Islet precursor cell (in vitro differentiated cells): ENCODE measurements at places on chromosomes 5 and 9.

DNA sequence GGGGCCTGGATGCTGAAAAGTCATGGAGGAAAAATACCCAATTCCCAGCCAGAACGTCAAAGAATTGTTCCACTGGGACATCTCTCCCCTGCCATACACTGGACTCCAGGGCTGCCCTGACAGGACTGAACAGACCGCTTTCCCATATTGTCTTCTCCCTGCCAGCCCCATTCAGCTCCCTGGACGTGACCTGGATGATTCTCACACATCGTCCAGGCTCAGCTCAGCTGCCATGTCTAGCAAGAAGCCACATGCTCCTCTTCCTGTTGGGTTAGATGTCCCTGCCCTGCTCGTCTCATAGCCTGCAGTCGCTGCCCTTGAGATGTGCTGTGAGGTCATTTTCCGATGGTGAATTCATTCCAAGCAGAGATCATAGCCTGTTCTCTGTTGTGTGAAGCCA lies 37.4 kb downstream of the FOXI1 start:
- DNase-seq: peak; percentile 44

DNA sequence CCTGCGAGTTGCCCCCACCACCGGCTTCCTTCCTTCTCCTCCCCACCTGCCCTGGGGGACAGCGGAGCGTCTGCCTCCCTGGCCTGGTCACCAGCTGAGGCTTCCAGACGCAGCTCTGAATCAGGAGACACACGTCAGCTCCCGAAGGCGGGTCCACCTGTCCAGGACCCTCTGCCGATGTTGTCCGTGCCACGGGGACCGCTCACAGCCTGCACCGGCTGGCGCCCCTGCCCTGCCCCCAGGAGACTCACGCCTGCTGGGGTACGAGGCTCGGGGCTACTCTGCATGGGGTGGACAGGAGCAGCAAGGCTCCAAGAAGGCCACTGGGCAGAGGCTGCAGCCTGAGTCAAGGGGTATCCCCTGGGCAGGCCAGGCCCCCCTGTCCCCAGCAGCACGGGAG lies 1.9 kb upstream of the CCDC187 start:
- no peak for DNase-seq

GRCh38 chr9:125377584-125378250 lies 116.1 kb downstream of the GAPVD1 start:
- DNase-seq: no peak

- no peak for DNase-seq
These were observed 264.5 kb upstream of the CDH6 start for GRCh38 chr5:30928956-30929355.

DNA sequence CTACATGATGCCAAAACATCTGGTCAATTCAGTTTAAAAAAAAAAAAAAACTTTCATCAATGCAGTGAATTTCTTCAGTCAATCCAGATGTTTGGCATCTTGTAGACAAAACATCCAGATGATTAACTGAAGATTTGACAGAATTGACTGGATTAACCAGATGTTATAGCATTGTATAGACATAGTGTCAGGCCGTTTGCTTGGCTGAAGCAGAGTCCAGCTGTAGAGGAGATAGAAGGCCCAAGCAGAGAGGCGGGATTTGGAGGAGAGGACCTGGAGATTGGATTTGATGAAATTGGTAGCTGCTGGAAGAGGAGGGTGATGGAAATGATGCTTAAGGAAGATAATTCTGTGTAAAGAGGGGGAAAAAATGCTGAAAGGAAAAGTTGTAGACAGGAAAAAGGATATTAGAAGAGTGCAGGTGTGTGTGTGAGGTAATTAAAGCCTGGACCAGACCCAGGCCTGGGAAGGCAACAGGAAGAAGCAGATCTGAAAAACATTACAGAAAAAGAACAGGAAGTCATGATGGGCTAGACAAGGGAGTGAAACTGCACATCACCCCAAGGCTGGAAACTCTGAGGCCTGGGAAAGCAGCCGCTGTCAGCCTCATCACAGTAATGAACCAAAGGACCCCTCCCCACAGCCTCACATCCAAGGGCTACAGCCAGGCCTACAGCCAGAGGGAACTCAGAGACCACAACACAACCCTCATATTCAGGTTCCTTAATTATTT lies 258.3 kb downstream of the CWC27 start:
- peak; percentile 80 for DNase-seq

GRCh38 chr9:121999556-121999955 lies 93.6 kb downstream of the TTLL11 start:
- no peak for DNase-seq

- DNase-seq: no peak
These were observed 46.8 kb upstream of the SARDH start for GRCh38 chr9:133784731-133785561.

GRCh38 chr9:114478871-114479270 lies 26.4 kb downstream of the WHRN start:
- no peak for DNase-seq

GRCh38 chr5:180792287-180792964 lies 10.2 kb downstream of the MGAT1 start:
- DNase-seq: peak; percentile 47

- no peak for DNase-seq
These were observed 1019.5 kb upstream of the SEMA6A start for GRCh38 chr5:117594166-117594565.

- DNase-seq: no peak
These were observed 169.1 kb downstream of the COL23A1 start for GRCh38 chr5:178421128-178421527.

GRCh38 chr5:60340965-60341471 lies 358.9 kb downstream of the DEPDC1B start:
- no peak for DNase-seq

GRCh38 chr9:33619666-33620404 lies 95.8 kb downstream of the ANKRD18B start:
- no peak for DNase-seq

GRCh38 chr5:4116834-4117233 lies 521.2 kb downstream of the IRX1 start:
- no peak for DNase-seq

- peak; percentile 83 for DNase-seq
These were observed 1.7 kb downstream of the MYORG start for GRCh38 chr9:34374905-34375552.

DNA sequence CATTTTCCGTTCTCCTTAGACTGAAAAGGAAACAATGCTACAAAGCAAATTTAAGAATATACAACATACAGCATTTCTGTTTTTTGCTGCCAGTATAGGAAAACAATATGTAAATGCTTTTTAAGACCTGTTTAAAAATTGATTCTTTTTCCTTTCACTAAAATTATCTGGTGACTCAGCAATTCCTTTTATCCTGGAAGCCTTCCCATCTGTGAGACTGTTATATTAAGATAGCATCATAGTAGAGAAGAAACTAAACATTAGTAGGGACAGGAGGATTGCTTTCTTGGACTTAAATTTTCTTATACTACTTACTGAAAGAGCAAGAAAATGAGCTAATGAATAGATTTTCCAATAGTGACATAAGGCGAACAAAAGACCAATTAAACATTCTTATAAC lies 30.0 kb upstream of the GPR21 start:
- no peak for DNase-seq

GRCh38 chr9:114405294-114406034 lies 17.7 kb upstream of the AKNA start:
- DNase-seq: peak; percentile 92

- DNase-seq: no peak
These were observed 24.0 kb upstream of the UBE2QL1 start for GRCh38 chr5:6424700-6425099.

DNA sequence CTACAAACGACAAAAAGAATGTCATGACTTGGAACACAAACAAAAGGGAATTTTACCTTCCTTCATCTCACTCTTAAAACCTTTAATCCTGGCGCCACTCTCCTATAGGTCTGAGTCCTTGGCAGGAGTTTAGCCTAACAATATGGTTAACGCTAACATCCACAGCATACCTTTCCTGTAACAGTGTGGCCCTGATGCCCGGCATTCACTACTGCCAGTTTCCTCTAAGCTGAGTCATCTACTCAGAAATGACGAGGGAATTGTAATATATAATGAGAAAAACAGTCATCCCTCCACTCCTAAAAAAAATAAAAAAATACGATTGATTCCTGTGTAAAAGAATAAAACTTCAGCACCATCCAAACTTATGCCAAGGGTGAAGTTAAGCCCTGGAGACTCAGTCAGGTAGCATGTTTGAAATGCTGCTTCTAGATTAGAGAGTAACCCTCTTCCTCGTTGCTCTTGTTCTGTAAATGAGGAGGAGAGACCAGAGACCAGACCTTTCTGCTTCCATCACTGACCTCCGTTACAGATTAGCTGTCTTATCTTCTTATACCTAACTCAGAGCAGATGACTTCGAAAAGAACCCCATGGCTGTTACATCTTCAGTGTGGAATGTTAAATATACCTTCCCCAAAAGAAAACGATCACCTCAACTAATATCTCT lies 37.4 kb downstream of the CCDC125 start:
- DNase-seq: no peak

- no peak for DNase-seq
These were observed 21.4 kb upstream of the OTULINL start for GRCh38 chr5:14560091-14560595.

- peak; percentile 28 for DNase-seq
These were observed 85.5 kb upstream of the CTSL start for GRCh38 chr9:87640385-87640795.

DNA sequence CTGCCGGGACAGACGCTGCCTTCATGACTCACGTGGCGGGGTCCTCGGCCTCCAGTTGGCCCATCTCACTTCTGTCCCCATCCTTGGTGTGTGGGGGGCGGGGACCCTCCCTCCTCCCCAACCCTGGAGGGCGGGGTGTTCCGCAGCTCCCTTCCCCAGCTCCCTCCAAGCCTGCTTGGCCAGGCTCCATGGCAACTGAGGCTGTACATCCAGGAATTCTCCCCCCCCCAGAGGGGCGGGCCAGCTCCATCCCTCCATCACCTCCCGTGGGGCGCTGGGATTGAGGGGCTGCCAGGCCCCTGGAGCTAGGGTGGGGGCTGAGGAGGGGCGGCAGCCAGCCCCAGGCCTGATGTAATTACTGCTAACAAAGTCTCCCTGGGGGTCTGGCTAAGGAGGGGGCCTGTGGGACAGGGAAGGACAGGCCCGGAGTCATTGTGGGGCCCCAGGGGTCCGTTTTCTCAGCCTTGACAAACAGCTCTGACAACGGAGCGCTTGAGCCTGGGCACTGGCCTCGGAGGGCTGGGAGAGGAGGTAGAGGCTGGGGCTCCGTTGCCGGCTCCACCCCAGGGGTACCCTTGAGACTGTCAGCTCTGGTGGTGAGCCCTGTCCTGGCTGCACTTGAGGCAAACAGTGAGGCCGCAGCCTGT lies 8.0 kb downstream of the DIPK1B start:
- no peak for DNase-seq

DNA sequence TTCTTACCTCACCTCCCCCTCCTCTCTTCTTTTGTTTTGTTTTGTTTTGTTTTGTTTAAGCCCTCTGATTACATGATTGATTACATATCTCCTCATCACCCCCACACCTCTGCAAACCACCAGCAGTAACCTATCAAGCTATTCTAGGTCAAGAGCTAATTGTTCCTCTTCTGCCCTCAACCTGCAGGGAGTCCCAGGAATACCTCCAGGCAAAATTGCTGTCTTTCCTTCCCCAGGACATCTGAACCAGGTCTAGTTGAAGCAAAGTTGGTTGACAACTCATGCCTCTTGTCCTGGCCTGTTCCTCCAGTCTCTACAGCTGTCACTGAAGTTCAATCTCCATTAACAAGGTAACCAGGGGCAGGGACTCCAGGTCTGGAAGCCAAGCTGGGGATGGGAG lies 80.0 kb upstream of the PTGER4 start:
- DNase-seq: no peak

- no peak for DNase-seq
These were observed 39.3 kb downstream of the ST8SIA4 start for GRCh38 chr5:100863739-100864138.

DNA sequence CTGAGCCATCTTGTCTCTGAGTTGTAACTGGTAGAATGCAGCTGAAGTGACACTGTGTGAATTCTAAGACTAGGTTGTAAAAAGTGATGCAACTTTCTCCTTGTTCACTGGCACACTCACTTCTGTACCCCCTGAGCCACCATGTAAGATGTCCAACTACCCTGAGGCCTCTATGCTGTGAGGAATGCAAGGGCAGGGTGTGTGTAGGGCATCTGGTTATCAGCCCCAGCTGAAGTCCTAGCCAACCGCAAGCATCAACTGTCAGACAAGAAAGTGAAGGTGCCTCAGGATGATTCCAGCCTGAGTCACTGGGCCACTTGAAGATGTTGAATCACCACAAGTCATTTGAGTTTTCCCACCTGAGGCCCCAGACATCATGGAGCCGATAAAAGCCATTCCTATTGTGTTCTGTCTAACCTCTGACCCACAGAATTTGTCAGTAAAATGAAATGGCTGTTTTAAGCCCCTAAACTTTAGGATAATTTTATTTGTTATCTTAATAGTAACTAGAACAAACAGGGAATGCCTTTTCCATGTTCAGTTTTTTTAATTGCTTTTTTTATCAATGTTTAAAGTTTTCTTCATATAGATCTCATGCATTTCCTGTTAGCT lies 18.7 kb upstream of the RHOBTB3 start:
- peak; percentile 99 for DNase-seq

- DNase-seq: no peak
These were observed 8.2 kb downstream of the UNC5A start for GRCh38 chr5:176818391-176819098.

DNA sequence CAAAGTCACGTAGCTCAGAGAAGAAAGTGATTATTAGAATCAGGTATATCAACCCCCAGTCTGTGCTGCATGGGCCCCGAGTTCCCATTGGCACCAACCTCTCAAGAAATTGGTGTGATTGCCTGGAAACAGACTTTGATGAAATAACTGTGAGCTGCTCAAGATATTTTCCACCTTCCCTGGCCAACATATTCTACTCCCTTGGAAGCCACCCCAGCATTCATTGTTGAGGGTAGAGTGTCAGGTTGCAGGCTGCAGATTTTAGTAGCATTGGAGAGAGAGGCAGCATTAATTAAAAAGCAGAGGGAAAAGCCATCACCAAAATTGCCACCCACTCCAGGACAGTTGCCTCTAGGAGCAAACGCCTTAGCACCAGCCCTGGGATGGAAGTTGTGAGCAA lies 154.2 kb upstream of the TNPO1 start:
- DNase-seq: no peak

DNA sequence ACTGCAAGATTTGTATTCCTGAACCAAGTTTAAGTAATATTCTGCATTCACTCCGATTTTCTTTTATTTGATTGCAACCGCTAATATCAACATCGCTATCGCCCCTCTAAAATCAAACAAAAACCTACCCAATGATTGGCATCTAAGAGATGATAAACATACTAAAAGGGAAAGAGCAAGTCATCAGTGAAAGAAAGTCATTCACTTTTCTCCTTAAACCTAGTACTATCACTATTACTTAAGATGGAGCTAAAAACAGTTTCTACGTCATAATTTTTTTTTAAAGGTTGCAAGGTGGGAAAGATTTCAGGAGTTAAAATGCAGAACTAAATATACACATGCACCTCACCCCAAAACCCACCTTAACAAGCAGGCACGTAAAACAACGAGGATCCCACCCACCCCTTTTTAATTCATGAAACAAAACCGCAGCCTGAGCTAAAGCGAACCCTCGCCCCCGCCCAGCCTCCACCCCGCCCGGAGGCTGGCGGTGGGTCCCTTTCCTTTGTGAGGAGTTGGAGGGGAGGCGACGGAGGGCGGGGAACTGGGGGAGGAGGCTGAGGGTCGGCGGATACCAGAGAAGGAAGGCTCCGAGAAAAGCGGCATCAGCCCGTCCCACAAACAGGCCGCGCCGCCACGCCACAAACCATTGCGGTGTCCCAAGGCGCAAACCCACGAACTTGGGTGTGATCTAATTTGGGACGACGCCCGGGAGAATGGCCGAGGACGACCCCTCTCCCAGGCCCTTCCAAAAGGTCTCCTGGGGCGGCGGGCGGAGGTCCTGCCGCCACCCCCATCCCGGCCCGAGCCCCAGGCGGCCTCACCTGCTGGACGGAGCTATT lies 861 bp downstream of the UBQLN1 start:
- DNase-seq: peak; percentile 90
